IMR-90 (cell line): ENCODE measurements at places on chromosomes 11 and 22.

DNA sequence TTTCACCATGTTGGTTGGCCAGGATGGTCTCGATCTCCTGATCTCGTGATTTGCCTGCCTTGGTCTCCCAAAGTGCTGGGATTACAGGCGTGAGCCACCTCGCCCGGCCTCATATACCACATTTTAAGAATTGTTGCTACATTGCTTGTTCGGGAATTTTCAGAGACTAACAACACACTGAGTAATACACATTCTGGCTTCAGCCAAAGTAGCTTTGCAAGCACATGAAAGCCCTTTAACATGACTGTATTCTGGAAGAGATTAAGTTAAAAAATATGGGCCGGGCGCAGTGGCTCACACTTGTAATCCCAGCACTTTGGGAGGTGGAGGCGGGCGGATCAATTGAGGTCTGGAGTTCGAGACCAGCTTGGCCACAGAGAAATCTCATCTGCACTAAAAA lies 15.0 kb downstream of the CRTAM start:
- peak; percentile 25 for DNase-seq

DNA sequence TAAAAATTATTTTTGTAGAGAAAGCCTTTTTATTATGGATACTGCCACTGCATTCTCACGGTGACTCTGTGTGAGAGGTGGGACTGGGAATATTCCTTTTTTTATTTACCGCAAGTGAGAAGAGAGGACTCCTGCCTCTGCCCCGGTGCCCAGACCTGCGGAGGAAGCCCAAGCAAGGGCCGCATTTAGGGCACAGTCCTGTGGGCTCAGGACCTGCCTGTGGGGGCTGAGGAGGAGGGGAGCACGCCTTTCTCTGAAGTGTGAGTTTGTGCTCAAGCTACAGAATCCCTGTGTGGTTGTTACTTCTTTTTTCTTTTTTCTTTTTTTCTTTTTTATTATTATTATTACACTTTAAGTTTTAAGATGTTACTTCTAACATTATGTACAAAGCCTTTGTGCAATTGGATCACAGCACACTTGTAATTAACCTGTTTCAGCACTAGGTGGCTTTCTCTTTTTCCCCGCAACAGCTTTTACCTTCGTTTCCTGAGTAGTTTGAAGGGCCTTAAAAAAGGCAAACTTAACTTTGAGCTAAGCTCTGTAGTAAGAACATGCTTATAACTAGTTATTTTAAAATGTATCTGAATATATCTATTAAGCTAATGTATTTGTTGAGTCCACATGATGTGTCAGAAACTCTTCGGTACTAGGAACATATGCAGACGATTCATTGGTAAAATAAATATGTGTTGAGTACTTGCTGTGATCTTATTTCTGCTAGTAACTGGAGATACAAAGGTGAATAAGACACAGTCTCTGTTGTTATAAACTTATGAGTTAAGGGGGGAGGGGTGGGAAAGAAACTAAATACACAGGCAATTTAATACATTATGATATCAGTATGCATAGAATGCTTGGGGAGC lies 18.3 kb downstream of the AMOTL1 start:
- DNase-seq = peak; percentile 59

- DNase-seq = peak; percentile 53
Measured at GRCh38 chr11:33507967-33508366, 192.7 kb downstream of the C11orf91 start.

GRCh38 chr22:49015459-49015858 lies 812.2 kb downstream of the BRD1 start:
- DNase-seq = no peak

- no peak for DNase-seq
Measured at GRCh38 chr11:112606656-112607055, 346.0 kb upstream of the PLET1 start.

GRCh38 chr11:96015906-96016565 lies 92.1 kb upstream of the MTMR2 start:
- DNase-seq = no peak

DNA sequence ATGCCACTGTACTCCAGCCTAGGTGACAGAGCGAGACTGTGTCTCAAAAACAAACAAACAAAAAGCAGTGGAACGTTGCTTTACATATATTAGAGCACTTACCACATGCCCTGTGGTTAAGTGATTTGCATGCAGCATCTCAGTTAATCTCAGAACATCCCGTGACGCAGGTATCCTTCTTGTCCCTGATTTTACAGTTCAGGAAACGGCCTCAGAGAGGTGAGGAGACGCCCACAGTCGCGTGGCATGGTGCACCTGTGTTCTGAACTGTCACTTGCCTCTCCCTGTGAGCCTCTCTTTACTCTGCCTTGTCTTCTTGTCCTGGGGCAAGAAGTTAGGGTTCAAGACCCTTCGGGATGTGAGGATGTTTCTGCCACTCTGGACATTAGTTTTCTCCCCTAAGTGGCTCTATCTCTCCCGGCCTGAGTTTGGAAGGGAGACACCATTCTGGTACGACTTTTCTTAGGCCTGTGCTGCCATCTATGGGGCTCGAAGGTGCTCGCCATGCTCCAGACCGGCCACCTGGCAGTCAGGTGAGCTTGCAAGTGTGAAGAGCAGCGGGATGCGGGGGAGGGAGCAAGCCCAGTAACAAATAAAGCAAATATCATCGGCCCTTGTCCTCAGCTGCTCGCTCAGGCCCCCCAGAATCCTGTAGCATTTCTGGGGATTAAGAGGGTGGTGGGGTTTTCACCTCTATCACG lies 25.6 kb downstream of the YWHAH start:
- DNase-seq = peak; percentile 66

DNA sequence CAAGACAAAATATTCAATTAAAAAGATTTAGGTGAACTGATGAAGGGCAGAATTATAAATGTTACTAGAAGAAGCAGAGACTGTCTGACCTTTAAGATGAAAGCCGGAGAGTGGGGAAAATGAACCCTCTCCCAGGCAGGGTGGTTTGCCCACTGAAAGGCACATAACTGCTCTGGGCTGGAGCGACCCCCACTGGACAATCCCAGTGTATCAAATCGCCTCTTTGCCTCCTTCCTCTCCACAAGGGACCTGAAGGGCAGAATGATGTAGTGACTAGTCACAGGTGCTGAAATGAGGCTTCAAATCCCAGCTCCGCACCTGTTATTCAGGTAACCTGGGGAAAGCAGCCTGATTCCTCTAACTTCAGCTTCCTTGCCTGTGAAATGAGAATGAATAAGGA lies 69.0 kb downstream of the EFCAB6 start:
- no peak for DNase-seq

- no peak for DNase-seq
Measured at GRCh38 chr11:16261836-16262644, 94.3 kb downstream of the SOX6 start.

- no peak for DNase-seq
Measured at GRCh38 chr11:15367695-15368094, 253.0 kb downstream of the INSC start.

GRCh38 chr22:38944653-38945052 lies 12.8 kb upstream of the APOBEC3A start:
- DNase-seq = no peak

DNA sequence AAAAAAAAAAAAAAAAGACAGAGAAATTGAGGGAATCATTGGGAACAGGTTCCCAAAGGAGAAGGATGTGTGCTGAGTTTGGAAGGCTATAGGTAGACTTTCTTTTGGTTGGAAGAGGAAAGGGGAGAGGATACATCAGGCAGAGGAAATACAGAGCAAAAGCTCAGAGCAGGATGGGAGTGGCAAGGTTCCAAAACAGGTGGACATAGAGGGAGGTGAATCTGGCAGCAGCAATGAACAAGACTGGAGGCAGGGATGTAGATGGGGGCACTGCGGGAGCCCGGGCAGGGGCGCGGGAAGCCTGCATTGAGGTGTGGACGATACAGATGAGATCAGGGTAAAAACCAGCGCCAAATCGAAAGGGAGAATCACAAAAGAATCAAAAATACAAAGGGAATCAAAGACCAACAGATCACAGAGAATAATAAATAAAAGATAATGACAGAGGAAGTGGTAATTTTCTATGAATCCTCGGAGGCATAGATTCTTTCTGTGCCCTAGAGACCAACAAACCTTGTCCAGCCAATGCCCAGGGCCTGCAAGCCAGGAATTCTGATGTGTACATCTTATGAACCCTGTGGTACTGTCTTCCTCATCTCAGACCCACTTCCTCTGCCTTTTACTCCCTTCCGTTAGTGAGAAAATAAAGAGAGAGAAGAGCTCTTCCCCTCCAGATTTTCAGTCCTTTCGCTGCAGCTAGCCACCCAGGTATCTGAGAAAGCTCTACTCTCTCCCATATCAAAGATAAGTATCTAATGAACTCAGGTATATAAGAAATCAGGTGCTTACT lies 70.3 kb downstream of the SLC1A2 start:
- no peak for DNase-seq

GRCh38 chr11:75779960-75780359 lies 11.4 kb downstream of the DGAT2 start:
- DNase-seq = no peak

GRCh38 chr11:69373251-69373635 lies 79.3 kb downstream of the MYEOV start:
- DNase-seq = no peak

DNA sequence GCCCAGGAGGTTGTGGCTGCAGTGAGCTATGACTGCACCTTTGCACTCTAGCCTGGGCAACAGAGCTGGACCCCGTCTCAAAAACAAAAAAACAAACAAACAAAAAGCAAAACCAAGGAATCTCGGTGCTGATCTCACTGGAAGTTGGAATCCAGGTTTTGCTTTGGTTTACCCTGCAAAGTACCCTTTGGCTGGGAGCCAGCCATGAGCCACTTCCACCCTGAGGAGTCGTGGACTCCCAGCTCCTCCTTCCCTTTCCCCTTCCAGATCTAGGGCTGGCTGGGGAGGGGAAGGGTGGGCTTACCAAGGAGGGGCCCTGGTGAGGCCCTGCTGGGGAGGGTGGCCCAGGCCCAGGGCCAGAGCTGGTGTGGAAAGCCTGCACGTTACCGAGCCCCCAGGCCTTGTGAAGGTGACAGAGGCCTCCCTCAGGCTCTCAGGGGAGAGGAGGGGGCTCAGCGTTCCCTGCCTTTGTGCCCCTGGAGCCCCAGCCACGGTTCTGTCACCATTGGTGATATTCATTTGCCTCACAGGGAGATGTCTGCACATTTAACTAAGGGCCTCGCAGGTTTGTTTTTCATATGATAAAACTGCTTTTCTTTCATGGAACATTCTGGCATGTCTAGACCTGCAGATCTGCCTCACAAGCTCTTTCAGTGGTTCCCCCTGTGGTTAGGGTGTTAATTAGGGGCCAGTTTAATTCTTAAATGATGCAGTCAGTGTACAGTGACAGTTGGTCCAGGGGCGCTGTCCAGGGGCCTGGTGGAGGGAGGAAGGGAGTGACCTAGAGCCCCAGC lies 29.0 kb downstream of the FBLN1 start:
- no peak for DNase-seq

DNA sequence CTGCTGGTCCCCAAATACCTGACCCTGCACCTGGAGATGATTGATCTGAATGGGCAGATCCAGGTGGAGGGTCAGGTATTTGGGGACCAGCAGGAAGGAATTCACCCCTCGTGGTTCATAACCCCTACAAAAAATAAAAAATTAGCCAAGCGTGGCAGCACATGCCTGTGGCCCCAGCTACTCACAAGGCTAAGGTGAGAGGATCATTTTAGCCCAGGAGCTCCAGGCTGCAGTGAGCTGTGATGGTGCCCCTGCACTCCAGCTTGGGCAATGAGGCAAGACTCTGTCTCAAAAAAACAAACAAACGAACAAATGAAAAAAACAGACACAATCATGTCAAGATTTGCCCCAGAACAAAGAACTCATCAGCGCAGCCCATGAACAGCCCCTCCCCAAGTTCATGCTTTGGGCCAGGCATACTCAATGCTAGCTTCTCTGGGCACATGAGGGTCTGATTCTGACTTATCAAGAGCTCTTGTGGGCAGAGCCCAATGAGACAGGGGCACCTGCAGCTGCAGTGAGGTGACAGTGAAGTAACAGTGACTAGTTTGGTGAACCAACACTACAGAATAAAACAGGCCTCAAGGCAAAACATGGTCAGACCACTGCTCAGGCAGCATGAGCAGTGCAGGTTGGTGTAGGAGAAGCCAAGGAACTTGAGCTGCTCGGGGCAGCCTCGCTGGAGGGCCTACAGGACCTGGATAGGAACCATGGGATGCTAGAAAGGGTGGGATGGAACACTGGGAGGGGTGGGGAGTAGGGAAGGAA lies 10.2 kb upstream of the FCHSD2 start:
- DNase-seq = no peak

DNA sequence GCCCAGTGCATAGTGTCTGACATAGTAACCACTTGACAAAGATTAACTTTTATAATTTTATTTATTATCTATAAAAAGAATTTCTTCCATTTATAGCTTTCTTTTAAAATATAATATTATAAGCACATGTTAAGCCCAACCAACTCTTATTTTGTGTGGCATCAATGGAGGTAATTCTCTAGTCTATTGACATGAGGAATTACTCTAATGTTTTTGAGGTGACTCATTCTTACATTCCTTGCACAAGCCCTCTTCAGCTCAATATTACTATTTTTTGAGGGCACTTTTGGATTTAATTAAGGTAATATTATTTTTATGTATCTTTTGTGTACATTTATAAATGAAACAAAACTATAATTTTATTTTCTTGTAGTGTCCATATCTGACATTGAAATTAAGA lies 59.6 kb downstream of the AASDHPPT start:
- no peak for DNase-seq

- DNase-seq = no peak
Measured at GRCh38 chr11:6586434-6587359, 16.7 kb downstream of the RRP8 start.

DNA sequence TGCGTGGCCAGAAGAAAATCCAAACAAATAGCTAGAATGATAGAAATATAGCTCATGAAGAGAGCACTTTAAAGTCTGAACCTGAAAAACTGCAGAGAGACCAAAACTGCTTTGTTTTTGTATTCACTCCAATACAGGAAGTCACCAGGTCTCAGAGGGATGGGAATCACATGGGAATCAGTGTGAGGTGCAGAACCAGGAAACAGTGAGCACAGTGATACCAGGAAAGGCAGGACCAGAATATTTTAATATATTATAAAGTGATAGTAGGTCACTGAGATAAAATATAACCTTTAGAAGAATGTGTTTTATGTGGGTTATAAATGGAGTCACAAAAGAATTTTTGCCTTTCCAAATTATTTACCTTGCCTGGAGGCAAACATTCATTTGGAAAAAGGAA lies 277.3 kb downstream of the CASP12 start:
- DNase-seq = no peak

DNA sequence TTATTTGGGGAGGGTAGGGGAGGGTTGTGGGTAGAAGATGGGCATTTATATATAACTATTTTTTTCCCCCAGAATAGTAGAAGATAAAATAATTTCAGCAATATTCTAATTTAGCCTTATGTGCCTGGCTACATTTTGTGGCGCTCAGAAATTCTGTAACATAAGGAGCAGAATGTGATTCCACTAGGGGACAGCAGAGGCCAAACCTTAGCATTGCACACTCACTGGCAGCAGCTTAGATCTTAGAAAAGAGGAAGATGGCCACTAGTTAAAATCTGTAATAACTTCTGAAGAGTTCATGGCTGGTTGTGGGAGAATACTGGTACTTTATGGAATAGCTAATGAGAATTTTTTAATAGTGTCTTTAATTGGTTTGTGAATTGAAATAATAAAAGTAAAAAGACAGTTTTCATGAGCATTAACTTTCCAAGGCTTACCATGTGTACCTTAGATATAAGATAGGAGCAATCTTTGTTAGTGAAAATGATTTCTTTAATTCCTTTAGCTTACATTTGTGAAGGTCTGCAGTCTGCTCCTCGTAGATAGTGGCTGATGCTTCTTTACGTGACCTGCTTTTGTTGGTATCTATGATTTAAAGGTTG lies 33.1 kb downstream of the DDX10 start:
- DNase-seq = peak; percentile 82
